Epithelial cell of prostate (primary cell): ENCODE measurements at places on chromosomes 5 and 9.

DNA sequence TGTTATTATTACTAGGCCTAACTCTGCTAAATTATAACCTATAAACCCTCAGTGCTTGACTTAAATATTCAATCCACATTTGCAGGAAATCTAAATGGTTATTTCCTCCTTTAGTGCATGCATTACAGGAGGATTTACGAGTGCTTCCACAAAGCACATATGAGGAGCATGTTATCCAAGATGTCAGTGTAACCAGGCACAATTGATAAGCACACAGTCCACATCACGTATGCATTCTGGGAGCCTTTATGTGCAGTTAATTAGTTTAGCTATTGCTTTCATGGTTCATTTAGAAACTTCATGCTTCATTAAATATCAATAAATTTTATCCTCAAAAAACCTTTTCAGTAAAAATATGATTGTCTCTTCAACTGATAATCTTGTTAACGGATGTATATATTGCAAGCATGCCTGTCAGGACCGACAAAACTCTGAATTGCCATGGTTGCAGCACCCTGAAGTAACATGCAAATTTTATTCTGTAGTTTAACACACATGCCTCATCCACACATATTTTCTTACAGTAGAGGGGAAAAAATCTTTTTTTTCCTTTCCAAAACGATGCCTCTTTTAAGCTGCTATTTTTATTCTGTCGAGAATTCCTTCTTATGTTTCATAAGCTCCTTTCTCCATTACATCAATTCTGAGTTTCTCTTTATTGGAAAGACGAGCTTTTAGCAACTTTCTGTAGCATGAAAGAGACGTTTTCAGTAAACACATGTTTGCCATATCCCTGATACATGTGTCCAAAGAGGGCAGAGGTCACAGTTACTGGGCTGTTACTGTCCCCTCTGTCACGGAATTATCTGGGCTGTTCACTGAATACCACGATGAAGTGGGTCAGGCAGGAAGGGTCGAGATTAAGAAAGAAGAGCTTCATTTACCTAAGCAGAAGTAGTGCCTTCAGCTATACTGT is 142.0 kb downstream of the GLIS3 start:
- no peak for DNase-seq

- DNase-seq = no peak
Measured at GRCh38 chr5:37226377-37226776, 22.8 kb downstream of the CPLANE1 start.

- DNase-seq = peak; percentile 72
Measured at GRCh38 chr9:35115680-35116538, at the start of gene ATOSB. Gene ATOSB (minus strand): TSS chr9:35115862. CDS start chr9:35108274, 7,588 bp downstream.

DNA sequence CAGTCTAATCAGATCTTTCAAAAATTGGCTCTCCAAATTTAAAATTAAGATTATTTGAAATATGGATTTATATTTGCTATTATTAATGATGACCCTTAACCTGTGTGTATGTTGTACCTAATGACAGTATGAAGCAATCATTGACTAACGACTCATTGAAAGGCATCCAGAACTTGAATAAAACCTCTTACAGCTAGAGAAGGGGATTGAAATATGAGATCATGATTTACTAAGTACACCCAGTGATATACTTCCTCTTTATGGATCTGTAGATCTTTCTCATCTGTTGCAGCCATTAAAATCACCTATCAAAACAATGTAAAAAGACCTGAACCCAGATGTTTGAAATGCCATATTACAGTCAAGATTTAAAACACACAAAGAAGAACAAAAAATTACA is 126.5 kb downstream of the RPS23 start:
- DNase-seq = no peak

- no peak for DNase-seq
Measured at GRCh38 chr9:131754846-131755245, 15.0 kb upstream of the RAPGEF1 start.

DNA sequence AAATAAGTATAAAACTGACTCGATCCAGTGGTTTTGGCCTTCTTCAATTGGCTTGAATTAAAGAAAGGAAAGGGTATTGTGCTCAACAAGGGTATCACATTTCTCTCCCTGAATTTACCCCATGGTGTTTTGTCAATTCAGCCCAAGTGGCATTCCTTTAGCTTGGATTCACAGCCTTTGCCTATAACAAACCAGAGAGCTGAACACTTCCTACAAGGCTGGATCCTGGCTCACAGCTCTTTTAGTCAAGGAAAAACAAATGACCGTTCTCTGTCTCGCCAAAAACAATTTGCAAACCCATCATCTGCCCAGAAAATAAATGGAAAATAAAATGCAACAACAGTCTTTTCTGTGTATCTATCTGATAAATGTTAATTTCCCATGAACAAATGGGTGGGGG is 5.7 kb downstream of the ZNF366 start:
- no peak for DNase-seq

DNA sequence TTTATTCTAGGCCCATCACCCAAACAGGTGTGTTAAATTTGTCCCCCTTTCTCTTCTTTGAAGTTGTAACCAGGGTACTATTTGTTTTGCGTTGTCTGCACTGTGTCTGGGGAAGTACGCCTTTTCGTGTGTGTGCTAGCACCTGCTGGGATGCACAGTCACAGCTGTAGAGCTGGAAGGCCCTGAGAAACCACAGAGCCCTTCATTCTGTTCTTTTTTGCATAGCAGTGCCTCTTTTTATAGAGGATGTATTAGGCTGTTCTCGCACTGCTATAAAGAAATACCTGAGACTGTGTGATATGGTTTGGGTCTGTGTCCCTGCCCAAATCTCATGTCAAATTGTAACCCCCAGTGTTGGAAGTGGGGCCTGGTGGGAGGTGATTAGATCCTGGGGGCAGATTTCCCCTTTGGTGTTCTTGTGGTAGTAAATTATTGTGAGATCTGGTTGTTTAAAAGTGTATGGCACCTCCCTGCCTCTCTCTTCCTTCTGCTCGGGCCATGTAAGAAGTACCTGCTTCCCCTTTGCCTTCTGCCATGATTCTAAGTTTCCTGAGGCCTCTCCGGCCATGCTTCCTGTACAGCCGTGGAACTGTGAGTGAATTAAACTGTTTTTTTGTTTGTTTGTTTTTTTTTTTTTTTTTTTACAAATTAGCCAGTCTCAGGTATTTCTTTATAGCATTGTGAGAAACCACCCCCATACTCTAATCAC is 14.0 kb downstream of the SEC61B start:
- no peak for DNase-seq

DNA sequence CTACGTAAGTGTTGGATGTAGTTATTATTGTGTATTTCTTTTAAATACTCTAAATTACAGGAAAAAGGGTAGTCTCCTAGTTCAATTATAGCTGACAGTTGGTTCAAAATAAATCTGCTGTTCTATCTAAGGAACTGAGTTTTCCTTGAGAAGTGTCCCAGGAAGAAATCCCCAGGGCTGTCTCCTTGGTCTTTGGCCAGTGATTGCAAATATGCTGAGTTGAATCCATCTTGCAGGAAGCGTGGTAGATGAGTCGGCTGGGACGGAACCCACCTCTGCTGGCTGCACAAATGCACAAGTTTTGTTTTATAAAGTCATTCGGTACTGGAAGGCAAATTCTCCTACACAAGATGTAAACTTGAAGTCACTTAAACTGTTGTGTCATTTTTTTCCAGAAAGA is 30.2 kb upstream of the HOMER1 start:
- no peak for DNase-seq

DNA sequence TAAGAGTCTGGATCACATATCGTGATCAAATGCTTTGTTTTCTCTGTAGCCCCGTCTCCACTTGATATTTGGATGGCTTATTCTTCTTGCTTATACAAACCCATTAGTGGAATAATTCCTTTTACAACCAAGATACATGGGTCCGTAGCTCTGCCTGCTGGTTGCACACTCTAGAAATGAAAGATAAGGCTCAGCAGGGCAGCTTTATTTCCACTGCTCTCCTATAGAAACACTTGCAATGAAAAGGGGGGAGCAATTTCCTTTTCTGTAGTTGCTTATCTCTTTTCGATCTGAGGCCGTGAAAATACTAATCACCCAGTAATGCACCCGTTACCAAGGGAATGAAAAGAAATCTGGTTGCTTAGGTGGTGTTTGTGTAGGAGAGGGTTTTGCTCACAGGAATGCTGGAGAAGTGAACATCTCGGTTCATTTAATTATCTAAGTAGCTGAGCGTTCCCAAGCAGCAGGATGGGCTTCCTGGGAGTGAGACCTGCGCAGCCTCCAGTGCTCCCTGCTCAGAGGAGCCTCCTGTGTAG is 131.7 kb downstream of the ADAMTS16 start:
- no peak for DNase-seq

DNA sequence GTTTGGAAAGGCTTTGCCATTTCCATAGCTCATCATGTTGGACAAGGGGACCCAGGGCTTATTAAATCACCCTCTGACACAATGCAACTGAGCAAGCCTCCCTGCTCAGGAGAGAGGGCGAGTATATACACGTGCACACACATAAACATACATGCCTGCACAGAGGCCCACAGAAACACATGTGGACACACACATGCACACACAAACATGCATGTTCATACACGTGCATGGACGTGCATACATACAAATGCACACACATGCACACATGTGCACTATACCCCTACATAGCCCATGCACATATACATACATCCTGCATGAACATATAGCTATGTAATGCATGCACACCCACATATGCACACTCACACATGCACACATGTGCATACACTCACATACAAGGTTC is 99.5 kb upstream of the ALDH1B1 start:
- no peak for DNase-seq

DNA sequence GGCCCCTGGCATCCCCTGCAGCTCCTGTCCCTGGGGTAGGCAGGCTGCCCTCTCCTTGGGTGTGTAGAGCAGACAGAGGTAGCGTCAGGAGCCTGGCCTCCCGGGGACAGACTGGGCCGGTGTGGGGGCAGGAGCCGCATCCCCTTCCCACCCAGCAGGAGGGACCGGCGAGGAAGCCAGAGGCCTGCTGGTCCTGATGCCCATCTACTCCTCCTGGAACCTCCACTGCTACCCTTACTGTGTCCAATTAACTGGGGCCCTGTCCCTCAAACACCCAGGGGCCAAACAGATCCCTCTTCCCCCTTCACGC is 15.6 kb downstream of the RALGDS start:
- no peak for DNase-seq

DNA sequence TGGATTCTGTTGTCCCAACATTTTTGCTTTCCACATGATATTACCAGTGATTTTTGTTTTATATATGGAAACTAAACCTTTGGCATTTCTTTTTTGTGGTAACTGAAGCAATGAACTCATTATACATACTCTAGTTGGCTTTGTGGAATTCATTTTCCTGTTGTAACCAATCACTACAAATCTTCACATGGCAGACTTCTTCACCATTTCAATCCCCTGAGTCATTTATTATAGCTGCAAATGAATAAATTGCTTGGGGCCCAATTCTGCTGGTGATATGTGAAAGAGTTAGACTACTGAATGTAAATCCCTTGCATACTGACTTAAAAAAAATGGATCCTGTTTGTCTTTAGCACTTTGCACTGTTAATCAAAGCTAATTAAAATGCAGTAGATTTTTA is 1709.6 kb upstream of the WWC1 start:
- no peak for DNase-seq

GRCh38 chr5:95907067-95907705 is 54.5 kb downstream of the ELL2 start:
- no peak for DNase-seq

- no peak for DNase-seq
Measured at GRCh38 chr9:122355336-122355875, 15.4 kb upstream of the PTGS1 start.
